Omental fat pad (tissue), 4 donors: ENCODE measurements at places on chromosomes 5 and 9. TPM values are rescaled to one million over a fixed set of nuclear protein-coding genes. Genes with fewer than 3 reads are reported as not detected.

Gene SLCO6A1
- not detected for total RNA-seq

GRCh38 chr9:19913151-19913550 lies 124.3 kb upstream of the SLC24A2 start:
- DNase-seq, result no peak

- DNase-seq, result no peak
These were observed 55.4 kb downstream of the KCNT1 start for GRCh38 chr9:135757356-135757755.

- DNase-seq, result no peak
These were observed 29.9 kb downstream of the SKP2 start for GRCh38 chr5:36181774-36182173.

GRCh38 chr9:91994422-91994821 lies 44.4 kb upstream of the ROR2 start:
- DNase-seq, result no peak

DNA sequence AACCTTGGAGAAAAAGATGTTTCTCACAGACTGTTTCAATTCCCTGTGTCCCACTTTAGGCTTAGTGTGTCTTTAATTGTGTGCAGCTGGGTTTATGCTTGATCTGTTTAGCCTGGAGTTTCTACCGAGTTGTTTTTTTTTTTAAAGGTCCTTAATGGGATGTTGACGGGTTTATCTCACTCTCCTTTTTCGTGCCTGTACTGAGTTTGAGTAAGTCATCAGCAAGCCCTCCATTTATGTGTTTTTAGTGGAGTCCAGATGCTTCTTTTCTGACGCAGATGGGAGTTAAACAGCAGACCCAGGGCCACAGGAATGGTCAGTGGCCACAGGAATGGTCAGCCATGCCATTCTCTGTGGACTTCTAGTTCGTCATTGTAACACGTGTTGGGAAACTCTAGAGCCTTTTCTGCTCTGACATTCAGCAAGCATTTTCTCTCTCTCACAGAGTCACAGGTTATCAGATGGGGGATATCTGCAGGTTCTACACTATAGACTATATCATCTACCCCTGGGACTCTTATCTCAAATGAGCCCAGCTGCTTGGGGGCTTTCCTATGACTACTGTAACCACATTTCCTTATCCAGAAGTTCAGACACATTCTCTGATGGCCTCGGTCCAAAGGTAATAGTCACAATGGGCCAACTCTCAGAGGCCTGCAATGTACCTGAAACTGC lies 190.5 kb downstream of the TTLL11 start:
- DNase-seq, result no peak

DNA sequence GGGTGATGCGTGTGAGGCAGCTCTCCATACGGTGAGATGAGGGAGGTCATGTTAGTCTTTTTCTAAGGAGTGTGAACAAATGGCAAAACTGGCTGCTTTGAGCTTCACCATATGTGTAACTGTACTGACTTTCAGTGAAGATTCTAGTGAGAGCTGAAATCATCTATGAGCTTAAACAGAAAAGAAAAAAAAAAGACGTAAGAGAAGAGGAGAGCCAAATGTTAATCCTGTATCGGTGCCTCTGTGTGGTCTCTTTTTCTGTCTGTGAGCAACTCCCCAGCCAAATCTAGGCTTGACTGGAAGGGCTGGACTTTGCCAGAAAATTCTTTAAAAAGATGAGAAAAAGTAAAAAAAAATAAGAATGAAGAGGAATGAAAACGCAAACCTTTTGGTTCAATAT lies 209.7 kb upstream of the TUT7 start:
- no peak for DNase-seq

GRCh38 chr5:52811067-52811749 lies 23.5 kb downstream of the ITGA1 start:
- no peak for DNase-seq

Gene LRRC19
- not detected for total RNA-seq

- DNase-seq, result no peak
These were observed 148.9 kb downstream of the ENC1 start for GRCh38 chr5:74491586-74491985.

- DNase-seq, result no peak
These were observed 7.4 kb upstream of the FBXL7 start for GRCh38 chr5:15492545-15492944.

Gene APBA1
- total RNA-seq, result 6.1 TPM

Gene MCC
- total RNA-seq, result 41.4 TPM

DNA sequence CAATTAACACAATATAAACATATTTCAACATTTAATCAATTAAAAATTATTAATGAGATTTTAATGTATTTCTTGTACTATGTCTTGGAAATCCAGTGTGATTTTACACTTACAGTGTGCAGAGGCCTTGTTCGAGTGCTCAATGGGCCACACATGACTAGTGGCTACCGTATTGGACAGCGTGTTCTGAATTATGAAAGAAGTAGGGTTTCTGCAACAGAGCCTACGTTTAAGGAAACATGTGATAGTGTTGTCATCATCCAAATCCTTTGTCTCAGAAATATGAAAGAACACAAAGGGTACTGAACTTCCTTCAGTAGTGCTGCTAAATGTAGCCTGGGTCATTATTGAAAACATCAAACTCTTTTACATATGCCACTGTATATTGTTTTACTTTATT lies 29.5 kb downstream of the NPR3 start:
- no peak for DNase-seq

- no peak for DNase-seq
These were observed 55.0 kb downstream of the MEF2C start for GRCh38 chr5:88827997-88828396.

Gene SPRY4
- total RNA-seq, result 93.5 TPM

Gene TESK1
- 29.6 TPM for total RNA-seq

GRCh38 chr5:2686321-2687124 lies 65.0 kb downstream of the IRX2 start:
- DNase-seq, result no peak

DNA sequence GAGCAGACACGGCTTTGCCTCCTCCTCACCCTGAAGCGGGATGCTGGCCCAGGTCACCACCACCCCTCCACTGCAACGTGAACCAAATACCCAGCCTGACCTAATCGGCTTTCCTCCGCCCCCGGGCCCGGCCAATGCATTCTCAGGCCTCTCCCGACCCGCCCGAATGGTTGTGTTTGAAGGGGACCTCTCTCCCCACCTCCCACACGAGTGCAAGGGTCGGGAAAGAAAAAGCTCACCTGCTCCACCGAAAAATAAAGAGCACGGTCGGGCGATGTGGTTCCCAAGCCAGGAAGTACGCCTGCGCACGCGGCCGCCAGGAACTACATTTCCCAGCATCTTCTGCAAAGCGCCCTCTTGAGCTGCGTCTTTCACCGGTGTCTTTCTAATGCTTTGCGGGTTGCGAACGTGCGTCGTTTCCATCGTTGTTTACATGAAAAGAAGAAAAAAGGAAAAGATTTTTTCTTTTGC lies at the start of gene ZNF883:
ZNF883 (minus strand) TSS at position 282 of the 471 bp plus-strand sequence.
- DNase-seq, result no peak

Gene ARSI
- 1.6 TPM for total RNA-seq

Gene CKMT2
- total RNA-seq, result 9.1 TPM

Gene MED10
- total RNA-seq, result 30.1 TPM

GRCh38 chr5:104800440-104801048 lies 1238.0 kb upstream of the NUDT12 start:
- DNase-seq, result no peak

DNA sequence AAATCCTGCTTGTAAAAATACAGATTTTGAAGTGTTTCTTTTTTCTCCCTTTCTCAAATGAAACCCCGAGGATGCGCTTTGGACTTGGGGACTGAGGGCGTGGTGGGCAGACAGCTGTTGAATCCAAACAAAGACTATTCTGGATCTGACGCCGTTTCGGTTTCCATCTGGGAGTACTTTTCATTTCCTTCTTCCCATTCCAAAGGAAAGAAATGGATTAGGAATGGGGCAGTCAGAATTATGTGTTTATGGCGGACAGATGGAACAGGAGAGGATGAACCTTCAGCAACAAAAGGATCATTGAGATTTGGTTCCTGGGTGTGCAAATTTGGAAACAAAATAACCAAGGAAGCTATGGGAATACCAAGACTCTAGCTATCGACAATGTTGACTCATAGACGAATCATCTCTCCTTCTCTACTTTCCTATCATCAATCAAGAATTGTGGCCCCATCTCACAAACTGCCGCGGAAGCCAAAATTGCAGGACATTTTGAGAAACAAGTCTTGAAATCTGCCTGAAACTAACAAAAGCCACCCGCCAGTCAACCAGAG lies 300.6 kb downstream of the PARP8 start:
- DNase-seq, result no peak

DNA sequence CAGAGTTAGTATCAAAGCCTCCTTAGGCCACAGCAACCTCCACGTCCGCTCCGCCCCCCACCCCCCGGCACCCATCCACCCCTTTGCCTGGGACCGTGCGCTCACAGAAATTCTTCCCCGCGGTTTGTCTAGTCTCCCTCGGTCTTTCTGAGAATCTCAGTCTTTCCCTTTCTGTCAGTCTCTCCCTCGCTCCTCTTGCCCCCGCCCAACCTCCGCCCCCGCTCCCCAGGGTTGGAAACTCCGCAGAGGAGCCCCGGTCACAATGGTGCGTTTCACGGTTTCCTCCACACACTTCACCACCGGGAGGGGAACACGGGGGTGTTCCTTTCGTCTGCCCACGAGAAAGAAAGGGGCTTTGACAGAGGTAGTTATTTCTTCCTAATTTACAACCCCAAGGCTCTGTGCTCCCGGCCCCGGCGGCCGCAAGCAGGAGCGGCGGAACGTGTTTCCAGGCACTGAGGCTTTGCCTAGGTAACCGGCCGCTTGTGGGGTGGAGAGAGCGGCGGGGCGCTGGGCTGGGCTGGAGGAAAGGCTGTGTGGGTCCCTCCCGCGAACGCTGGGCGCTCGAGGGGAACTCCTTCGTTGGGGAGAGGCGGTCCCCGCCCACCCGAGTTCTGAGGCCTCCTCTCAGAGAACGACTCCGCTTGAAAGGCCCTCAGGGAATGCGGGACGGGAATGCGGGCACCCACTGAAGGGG lies 2.1 kb downstream of the NR4A3 start:
- DNase-seq, result peak; percentile 38

- DNase-seq, result no peak
These were observed 10.1 kb downstream of the SPAAR start for GRCh38 chr9:35919212-35920008.

DNA sequence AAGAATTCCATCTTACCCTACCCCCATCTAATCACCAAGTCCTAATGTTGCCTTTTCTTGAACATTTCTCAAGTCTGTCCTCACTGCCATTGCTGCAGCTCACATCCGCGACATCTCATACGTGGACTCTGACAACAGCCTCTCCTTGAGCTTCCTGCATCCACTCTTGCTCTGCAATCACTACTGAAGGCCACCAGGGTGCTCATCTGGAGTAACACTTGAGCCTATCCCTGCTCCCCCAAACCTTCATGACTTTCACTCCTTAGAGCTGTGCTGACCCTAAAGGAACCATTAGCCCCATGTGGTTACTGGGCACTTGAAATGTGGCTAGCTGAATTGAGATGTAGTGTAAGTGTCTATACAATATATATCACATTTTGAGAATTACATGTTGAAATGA lies 46.4 kb upstream of the CTXN3 start:
- DNase-seq, result no peak

Gene OR1K1
- total RNA-seq, result not detected
